ENCODE measurements at places on chromosomes 13 and 19.

DNA sequence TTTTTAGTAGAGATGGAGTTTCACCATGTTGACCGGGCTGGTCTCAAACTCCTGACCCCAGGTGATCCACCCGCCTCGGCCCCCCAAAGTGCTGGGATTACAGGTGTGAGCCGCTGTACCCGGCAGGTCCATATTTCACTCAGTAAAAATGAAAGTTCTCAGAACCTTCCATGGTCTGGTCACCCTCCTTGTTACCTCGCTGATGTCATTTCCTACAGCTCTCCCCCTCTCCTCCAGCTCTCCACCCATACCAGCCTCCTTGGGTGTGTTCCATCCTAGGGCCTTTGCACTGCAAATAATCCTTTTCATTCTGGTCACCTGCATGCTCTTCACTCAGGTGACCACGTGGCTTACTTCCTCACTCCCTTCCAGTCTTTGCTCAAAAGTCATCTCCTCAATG, 78.2 kb upstream of the TNFSF11 start:
- DNase-seq, result no peak

GRCh38 chr13:28622286-28622685, 36.6 kb upstream of the POMP start:
- DNase-seq, result no peak

- no peak for DNase-seq
Observed at GRCh38 chr19:16736709-16737108, 17.1 kb downstream of the NWD1 start.

DNA sequence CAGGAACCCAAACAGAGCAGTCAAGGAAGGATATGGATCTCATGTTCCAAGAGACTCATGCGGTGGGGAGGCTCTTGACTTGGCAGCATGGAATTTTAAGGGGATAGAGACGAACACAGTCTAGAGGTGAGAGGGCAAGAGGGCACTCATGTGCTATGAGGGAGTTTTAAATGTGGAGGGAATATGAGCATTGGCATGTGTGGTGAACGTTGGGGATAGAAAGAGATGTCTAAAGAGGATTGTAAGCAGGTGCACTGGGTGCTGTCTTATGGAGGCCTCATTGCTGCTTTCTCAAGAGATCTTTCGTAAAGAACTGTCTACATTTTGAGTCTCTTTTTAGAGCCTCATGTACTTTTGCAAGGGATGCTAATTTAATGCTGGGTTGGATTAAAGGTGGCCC, 600.3 kb upstream of the GPC6 start:
- DNase-seq, result no peak

- DNase-seq, result no peak
Observed at GRCh38 chr13:71704656-71705055, 162.3 kb downstream of the DACH1 start.

Measured in HuH-7 (cell line).